CD4-positive, alpha-beta T cell treated with Interleukin-10 for 1 hour (primary cell): ENCODE measurements at places on chromosomes 1 and 21.

- no peak for DNase-seq
Observed at GRCh38 chr1:63670164-63670563, 77.0 kb downstream of the PGM1 start.

GRCh38 chr1:117638141-117638540 lies 32.3 kb downstream of the TENT5C start:
- no peak for DNase-seq

DNA sequence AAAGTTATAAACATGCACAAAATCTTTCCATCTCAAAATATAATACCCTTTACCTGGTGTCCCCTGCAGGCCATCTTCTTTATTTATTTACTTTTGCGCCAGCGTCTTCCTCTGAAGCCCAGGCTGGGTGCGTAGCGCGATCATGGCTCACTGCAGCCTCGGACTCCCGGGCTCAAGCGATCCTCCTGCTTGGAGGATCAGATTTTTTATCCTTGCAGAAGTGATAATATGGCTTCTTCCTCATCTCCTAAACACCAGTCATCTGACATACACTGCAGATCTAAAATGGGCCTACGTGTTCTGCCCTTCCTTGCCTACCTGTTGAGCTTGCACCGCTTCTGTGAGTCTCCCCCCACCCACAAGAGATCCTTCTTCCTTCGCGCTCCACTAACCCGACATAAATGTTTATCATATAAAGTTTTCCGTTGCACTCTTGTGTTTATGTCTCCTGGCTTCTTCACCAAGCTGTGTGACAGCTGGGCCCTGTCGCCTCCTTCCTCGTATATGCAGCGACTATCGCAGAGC lies 506 bp upstream of the SRP9 start:
- no peak for DNase-seq

DNA sequence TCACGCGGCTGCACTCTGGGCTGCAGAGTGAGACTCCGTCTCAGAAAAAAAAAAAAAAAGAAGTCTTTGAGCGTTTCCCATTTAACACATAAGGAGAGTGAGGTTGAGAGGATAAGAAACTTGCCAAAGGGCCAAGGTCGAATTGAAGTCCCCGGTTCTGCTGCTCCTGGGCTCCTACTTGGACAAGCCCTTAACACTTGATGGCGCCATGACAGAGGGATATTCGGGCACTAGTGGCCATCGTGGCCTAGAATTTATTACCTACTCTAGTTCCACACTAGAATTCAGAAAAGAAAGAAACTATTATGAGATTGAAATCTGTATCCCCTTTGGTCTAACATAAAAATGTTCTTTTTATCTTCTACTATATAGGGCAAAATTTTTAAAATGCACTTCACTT lies 65.7 kb upstream of the NEK2 start:
- DNase-seq: no peak

DNA sequence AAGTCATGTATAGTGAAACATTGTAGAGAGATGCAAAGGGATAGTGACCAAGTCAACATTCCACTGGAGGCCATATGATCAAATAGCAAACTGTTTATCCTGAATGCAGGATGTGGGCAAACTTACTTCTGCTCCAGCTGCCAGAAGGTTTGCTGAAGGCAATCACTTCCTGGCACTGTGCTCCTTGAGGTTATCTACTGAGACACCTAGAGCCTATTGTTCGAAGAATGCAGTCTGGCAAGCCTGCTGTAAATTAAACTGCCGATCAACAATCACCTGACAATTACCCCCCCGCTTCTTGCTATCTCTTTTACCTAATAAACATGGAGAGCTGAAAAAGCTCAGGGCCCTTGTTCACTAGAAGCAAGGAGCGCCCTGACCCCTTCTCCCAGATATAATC lies 139.4 kb upstream of the B3GALT2 start:
- DNase-seq: no peak

DNA sequence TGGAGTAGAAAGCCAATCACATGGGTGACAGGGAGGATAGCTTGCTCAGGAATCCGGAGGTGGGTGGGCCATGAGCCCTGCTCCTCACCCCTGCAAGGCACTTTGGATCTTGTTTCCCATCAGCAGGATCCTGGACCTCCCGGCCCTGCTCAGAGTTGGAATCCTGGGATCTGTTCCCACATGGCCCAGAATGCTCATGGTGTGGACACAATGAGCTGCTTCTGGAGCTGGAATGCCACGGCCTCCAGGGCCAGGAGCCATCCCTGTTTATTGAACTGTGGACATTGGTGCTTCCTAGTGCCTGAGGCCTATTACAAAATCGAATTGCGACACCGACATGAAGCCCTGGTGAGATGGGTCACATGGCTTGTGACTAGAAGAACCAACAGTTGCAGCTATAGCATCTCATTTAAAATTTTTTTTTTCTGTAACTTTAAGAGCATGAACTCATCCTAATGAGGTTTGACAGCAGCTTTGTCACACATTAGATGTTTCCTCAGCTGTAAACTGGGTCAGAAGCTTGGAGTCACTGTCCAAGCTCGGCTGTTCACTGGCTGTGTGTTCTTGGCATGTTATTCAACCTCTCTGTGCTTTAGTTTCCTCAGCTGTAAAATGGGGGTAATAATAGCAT lies 40.4 kb upstream of the GOLT1A start:
- DNase-seq: no peak

DNA sequence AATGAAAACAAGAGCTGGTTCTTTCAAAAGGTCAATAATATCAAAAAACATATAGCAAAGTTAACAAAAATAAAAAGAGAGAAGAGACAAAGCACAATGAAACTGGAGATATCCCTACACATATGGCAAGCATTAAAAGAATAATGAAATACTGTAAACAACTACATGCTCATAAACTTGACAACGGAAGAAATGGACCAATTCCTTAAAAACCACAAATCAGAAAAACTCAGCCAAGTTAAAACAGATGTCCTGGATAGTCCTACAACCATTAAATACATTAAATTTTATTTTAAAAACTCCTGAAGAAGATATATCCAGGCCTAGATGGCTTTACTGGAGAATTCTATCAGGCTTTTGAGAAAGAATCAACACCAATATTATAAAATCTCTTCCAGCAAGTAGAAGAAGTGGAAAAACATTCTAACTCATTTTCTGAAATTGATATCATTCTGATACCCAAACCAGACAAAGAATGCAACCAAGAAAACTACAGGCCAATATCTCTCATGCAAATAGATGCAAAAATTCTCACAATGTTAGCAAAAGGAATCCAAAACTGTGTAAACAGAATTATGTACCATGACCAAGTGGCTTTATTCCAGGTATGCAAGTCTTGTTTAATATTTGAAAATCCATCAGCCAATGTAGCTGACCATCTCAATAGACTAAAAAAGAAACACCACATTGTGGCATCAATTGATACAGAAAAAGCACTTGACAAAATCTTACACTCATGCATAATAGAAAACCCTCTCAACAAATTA lies 56.1 kb upstream of the LRRC7 start:
- no peak for DNase-seq

GRCh38 chr1:8889103-8889846 lies 10.8 kb upstream of the ENO1 start:
- DNase-seq: no peak

DNA sequence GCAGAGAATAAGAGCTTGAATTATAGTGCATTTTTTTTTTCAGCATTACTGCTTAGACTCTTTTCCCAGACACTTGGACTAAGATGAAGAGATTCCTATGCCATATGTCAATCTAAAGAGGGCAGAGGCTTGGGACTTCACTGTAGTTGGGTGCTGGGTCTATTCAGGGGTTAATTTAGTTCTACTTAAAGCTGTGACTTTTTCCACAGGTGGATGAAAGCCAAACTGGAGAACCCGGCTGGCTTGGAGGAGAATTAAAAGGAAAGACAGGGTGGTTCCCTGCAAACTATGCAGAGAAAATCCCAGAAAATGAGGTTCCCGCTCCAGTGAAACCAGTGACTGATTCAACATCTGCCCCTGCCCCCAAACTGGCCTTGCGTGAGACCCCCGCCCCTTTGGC lies 104.8 kb downstream of the ATP5PO start:
- no peak for DNase-seq

- no peak for DNase-seq
Observed at GRCh38 chr1:176717066-176717750, 254.2 kb downstream of the PAPPA2 start.

- no peak for DNase-seq
Observed at GRCh38 chr1:13908128-13908527, 208.1 kb downstream of the PRDM2 start.

DNA sequence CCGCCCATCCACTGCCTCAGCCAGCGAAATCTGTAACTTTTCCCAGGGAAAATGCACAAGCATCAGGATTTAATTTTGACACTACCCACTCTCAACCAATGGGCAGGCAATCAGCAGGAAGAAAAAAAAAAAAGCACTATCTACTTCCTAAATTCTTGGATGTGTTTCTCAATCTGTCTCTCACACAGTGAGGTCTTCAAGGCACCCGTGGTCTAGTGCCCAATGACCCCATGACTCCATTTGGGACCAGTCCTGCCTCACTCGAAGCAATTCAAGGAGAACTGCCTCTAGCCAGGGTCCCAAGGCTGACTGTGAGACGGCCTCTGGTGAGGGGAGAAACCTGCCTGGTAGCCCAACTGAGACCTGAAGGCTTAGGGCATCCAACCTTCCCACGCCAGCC lies 35.9 kb downstream of the CSF1 start:
- DNase-seq: no peak

DNA sequence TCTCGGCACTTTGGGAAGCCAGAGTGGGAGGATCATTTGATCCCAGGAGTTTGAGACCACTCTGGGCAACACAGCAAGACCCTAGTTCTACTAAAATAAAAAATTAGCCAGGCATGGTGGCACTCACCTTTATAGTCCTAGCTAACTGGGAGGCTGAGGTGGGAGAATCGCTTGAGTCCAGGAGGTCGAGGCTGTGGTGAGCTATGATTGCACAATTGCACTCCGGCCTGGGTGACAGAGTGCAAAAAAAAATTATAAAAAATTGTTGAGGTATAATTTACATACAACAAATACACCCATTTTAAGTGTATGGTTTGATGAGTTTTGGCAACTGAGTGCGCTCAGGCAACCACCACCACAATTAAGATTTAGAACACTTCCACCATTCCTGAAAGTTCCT lies 108.5 kb upstream of the GADD45A start:
- no peak for DNase-seq

GRCh38 chr1:43531107-43531905 lies 623 bp downstream of the PTPRF start:
- no peak for DNase-seq

GRCh38 chr1:84303314-84303830 lies 1.9 kb downstream of the SAMD13 start:
- no peak for DNase-seq

DNA sequence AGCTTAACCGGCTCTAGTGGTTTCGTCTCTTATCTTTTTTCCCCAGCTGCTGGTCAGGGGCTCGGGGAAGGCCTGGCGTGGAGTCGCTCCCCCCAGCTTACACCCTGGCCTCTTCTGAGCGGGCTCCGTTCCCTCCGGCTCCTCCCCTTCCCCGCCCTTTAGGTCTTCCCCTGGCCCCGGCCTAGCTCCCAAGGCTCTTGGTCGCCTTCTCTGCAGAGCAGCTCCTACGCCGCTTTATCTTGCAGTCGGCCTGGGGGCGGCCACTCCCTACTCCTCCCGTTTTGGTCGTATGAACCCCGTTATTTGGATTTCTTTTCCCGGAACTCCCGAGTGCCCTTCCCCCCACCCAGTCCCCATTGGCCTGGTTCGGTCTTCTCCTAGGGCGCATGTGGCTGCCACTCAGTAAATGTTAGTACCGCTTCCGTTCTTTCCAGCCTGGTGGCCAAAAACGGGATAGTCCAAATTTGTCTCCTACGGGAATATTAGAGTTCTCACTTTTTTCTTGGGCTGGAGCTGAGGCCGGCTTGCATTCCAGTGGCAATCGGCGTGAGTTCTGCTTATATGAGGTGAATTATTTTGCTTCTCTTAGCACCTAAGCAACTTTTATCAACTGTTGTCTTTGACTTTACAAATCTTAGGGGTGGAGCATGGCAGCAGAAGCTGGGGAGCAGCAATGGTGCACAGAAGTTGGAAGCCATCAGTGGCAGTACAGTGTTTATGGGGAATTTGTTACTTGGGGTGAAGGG lies 467 bp downstream of the THRAP3 start:
- DNase-seq: no peak

DNA sequence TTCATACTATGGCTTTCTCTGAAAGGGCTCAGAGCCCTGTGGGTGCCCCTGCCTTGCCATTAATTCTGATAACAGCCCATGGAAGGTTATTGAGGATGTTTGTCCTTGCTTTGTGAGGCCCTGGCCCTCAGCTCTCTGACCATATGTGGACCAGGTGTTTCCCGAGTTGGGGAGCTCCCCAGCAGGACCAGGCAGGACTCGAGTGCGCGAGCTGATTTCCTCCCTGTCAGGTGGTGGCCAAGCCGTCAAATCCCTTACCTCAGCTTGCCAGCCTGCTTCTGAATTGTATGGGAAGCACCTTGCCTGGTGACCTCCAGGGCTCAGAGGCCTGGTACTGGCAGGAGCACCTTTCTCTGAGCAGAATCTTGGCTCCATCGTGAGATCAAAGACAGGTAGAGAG lies 17.9 kb upstream of the SDE2 start:
- DNase-seq: no peak

DNA sequence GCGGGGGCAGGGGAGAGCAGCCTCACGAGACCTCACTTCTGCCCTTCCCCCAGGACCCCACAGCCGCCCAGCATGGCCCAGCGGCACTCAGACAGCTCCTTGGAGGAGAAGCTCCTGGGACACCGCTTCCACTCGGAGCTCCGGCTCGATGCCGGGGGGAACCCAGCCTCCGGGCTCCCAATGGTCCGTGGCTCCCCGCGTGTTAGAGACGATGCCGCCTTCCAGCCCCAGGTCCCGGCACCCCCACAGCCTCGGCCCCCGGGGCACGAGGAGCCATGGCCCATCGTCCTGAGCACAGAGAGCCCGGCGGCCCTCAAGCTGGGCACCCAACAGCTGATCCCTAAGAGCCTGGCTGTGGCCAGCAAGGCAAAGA lies 8.5 kb downstream of the ARHGEF16 start:
- DNase-seq: no peak

DNA sequence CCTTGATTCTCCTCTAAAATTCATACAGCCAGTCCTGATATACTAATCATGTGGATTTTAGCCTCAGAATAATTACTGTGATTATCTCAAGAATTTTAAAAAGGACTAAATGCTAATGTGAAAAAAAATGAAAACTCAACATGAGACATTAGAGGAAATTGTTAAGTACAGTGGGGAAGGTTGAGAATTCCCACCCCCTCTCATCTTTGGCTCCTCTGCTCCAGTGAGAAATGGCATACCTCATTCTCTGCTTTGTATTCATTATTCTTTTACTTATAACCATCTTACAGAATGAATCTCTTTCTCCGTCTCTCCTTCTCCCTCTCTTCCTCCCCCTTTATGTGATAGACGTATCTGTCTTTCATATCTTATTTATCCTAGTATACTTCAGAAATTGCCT lies 70.9 kb downstream of the DIRAS3 start:
- DNase-seq: no peak

GRCh38 chr1:67053535-67053784 lies 488 bp downstream of the SLC35D1 start:
- DNase-seq: no peak

DNA sequence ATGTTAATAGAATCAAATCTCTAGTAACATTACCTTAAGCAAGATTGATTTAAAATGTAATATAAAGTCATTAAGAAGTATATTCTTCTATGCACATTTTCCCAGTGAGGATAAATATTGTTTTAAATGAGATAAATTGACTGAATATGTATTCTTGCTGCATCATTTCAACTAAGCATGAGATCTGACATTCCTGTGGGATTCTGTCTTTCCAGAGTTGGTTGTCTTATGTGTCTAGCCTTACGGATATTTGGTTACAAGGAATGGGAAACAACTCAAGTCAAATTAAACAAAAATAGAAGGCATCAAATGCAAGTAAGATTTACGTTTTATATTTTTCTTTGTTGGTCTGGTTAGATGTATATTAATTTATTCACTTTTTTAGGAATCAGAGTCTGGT lies 287.5 kb downstream of the PTGER3 start:
- DNase-seq: no peak
